ENCODE measurements at places on chromosomes 7 and 10.

GRCh38 chr7:90726623-90727022 is 130.5 kb downstream of the CDK14 start:
- no peak for DNase-seq

- no peak for DNase-seq
Measured at GRCh38 chr7:102942868-102943267, 30.1 kb downstream of the LRRC17 start.

GRCh38 chr10:30056281-30056680 is 3.1 kb downstream of the JCAD start:
- no peak for DNase-seq

- DNase-seq: no peak
Measured at GRCh38 chr10:48894911-48895802, 44.5 kb downstream of the LRRC18 start.

- DNase-seq: no peak
Measured at GRCh38 chr7:22861576-22861975, 38.9 kb upstream of the TOMM7 start.

DNA sequence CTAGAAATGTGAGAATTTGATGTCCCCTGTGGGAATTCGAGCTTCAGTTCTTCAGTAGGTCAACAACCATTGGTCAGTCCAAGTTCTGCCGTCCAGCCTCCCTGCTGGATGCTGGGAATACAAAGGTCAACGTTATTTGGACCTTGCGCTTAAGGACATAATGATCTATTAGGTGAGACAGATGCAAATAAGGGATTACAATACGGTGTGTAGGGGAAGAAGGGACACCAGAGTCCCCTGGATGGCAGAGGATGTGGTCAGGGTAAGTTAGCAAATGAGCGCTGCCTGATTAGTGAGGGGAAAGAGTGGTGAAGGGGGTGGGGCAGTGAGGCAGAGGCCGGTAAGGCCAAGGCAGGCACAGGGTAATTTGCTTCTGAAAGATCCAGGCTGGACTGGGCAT is 16.2 kb downstream of the CCNY start:
- DNase-seq: no peak

- no peak for DNase-seq
Measured at GRCh38 chr10:16832351-16833080, 15.3 kb upstream of the RSU1 start.

DNA sequence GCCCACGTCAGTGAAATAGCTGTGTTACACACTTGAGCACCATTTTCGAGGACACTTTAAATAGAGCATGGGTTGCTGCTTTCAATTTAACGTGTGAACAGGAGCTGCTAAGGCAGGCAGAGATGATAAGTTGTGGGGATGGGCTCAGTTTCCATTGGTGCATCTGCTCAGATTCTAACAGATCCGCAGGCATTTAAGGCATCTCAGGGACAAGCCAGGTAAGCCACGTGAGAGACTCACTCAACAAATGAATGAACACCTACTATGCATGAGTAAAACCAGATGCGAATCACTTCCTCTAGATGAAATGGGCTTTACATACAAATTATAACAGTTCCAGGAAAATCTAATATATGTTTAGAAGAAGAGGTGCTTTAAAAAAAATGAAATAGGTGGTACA is 34.6 kb downstream of the PLXNA4 start:
- DNase-seq: no peak

GRCh38 chr7:151819866-151820265 is 57.0 kb downstream of the PRKAG2 start:
- DNase-seq: no peak

GRCh38 chr7:4726566-4726965 is 44.5 kb downstream of the FOXK1 start:
- DNase-seq: no peak

DNA sequence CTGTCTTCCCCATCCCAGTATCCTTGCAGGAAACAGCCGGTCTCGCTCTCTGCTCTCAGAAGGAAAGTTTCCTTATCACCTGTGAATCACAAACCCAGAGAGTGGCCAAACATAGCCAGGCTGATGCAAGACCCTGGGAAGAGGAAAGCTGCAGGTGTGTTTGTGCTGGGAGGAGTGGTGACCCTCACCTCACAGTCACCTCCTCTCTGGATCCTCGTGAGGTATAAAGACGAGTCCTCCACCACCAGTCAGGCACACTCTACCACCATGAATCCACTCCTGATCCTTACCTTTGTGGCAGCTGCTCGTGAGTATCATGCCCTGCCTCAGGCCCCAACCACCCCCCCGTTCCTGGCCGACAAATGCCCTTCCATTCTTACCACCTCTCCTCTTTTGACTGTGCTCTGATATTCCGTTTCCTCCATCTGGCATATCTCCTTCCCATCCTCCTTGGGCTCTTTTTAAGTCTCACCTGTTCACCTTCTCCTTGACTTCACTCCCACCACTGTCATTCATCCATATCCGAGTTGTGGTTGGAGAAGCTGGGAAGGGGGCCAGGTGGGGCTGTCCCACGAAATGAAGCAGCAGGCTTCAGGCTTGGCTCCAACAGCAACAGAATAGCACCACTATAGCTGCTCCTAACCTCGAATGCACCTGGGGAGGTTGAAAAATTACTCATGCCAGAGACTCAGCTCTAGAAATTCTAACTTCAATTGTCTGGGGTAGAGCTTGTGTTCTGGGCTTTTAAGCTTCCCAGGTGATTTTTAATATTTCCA is at the start of gene PRSS1:
PRSS1 (plus strand) TSS at position 255 of the 776 bp plus-strand sequence; CDS start at position 268, 13 bp downstream.
- DNase-seq: no peak

DNA sequence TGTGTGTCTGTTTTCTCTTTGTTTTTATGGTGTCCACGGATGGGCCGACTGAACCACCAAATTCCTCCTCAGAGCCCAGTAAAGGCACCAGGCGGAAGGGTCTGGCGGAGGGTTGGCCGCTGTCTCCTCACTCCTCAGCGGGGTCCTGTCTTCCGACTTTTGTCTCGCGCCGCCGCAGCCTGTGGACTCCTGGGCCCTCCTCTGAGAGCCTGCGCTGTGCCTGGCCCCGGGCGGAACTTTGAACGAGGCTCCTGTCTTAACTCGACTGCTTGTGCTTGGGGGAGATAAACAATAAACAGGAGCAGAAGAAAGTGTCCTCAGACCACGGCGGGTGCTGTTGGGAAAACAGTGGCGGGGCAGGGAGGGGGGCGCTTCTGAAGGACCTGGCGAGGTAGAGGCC is 2.2 kb upstream of the FAM20C start:
- DNase-seq: no peak

- no peak for DNase-seq
Measured at GRCh38 chr7:116384936-116385635, 114.5 kb upstream of the CAV2 start.

GRCh38 chr7:106841896-106842390 is 23.1 kb upstream of the PIK3CG start:
- no peak for DNase-seq

GRCh38 chr7:50411332-50411731 is 38.8 kb downstream of the FIGNL1 start:
- DNase-seq: no peak

DNA sequence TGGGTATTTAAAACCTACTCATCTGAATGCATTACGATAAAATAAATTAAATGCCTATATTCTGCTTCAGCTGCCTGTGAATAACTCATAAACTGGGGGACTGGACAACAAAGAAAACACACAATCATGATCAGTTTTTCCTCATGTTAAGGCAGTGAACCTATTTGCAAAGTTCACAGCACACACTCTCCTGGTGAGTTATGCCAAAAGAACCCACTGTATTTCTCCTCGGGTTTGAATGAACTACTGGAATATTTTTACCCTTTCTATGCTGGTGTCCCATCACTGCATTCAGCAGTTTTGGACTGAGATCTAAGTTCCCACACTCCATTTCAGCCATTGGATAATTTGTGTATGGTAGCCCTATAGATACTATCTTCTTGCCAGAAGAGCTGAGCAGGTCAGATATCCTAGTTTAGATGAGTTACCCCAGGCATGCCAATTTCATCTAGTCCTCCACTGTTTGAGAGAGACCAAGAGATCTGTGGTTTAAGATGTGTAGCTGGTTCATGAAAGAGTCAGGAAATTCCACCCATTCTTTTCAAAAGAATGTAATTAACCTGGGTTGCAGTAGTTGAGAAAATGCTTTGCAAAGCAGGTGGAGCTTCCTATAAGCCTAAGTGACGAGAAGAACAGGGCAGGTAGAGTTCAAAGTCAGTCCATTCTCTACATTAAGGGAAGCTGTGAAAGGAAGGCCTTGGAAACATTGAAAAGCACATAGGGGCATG is 101.7 kb downstream of the PLXDC2 start:
- DNase-seq: no peak

DNA sequence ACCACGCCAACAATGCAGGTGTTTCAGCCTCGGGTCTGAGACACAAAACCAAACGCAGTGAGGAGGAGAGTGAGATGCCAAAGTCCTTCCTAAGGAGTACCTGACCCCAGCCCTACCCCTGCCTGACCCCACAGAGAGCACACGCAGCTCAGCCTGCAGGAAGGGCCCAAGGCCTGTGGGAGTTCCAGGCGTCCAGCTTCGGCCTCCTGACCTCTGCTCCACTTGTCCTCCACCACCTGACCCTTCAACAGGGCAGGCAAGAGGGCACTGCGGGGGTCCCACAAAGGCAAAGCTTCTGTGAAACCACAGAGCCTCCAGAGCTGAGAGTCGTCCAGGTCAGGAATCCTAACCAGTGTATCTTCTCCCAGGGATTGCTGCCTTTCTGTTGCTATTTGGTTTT is 122.0 kb upstream of the PPP2R2D start:
- DNase-seq: no peak

DNA sequence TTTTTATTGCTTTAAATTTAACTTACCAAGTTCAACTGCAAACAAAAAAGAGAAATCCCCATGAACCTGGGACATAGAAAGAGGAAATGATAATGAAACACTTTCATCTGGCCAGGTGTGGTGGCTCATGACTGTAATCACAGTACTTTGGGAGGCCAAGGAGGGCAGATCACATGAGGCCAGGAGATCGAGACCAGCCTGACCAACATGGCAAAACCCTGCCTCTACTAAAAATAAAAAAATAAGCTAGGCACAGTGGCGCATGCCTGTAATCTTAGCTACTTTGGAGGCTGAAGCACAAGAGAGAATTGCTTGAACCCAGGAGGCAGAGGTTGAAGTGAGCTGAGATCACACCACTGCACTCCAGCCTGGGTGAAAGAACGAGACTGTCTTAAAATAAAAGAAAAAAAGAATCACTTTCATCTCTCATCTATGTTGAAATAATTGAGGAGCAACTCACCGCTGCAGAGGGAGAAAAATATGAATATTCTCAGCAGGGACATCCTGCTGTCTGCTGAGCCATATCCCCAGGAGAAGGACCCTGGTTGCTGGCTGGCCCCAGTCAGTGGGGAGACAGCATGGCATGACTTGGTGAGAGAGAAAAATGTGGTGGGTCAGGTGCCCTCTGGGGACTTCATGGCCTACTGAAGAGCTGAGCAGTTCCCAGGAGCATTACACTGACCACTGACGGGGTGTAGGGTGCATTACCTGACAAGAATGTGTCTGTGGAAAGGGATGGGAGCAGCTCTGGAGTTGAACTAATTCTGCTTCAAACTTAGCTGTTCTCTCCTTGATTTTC is 22.8 kb upstream of the TARP start:
- no peak for DNase-seq

- DNase-seq: no peak
Measured at GRCh38 chr7:81273601-81274397, 354.9 kb upstream of the SEMA3C start.

- DNase-seq: no peak
Measured at GRCh38 chr7:1946773-1947450, 276.8 kb downstream of the ELFN1 start.

DNA sequence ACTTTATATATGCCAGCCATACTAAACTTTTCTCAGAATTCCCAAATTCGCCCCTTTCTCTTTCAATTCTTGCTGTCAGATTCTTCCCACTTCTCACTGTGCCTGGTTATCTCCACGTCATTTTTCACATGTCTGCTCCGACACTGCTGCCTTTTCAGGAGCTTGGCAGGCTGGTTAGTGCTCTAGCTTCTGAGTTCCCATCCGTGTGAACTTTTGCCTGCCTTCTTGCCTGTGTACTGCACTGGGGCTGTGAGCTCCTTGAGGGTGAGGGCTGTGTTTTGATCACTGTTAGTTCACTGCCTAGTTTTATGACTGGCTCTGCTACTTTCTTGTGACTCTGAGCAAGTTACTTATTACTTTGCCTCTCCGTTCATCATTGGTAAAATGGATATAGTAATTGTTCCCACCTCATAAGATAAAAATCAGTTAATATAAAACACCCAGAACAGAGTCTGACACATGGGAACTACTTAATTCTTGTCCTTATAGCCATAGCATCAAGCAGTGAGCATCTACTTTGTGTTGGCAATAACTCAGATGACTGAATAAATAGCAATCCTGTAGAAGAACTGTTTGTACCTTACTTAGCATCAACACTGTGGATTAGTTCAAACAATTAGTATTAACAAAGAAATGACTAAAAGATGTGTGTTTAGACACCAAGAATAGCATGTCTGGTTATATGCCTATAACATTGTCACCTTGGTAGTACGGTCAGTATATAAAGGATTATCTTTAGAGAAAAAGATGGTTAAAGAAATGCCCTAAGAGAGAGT is 5.5 kb downstream of the GSTO1 start:
- no peak for DNase-seq

GRCh38 chr10:71268758-71269157 is 50.3 kb upstream of the SLC29A3 start:
- no peak for DNase-seq

- DNase-seq: no peak
Measured at GRCh38 chr7:117776224-117776623, 97.0 kb downstream of the CTTNBP2 start.

GRCh38 chr10:13390604-13391522 is 42.8 kb upstream of the SEPHS1 start:
- DNase-seq: no peak

DNA sequence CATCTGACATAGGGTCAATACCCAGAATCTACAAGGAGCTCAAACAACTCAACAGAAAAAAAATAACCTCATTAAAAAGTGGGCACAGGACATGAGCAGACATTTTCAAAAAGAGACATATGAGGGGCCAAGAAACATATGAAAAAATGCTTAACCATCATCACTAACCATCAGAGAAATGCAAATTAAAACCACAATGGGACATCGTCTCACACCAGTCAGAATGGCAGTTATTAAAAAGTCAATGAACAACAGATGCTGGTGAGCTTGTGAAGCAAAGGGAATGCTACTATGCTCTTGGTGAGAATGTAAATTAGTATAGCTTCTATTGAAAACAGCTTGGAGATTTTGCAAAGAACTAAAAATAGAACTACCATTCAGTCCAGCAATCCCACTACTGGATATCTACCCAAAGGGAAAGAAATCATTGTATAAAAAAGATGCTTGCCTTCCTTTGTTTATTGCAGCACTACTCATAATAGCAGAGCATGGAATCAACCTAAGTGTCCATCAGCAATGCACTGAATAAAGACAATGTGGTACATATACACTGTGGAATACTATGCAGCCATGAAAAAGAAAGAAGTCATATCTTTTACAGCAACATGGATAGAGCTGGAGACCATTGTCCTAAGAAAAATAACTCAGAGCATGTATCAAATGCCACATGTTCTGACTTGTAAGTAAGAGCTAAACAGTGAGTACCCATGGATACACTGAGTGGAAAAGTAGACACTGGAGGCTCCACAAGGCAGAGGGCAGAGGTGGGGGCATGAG is 139.8 kb downstream of the ADARB2 start:
- no peak for DNase-seq
